ENCODE measurements at places on chromosomes 12 and 14. TPM values are rescaled to one million over a fixed set of nuclear protein-coding genes. Genes with fewer than 3 reads are reported as not detected.

DNA sequence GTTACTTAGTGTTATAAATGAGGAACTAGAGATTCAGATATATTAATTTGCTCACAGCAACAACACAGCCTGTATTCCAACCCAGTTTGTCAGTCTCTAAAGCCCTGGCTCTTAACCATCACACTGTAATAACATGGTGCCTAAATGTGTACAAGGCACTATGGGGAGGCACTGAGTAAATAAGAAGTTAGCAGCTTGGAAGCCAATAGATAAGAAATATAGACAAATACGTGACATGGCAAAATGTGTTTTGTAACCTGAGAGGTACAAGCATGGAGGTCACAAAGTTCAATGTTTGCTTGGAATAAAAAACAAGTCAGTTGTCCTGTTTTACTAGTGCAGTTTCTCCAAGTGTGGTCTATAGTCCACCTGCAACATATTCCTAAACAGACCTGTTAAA lies 16.3 kb upstream of the SLCO1A2 start:
- H3K36me3 ChIP-seq = no peaks in the 10 kb centered on the region
- H3K27ac ChIP-seq = no peak overlapping the region
- no peaks in the 10 kb centered on the region for H3K4me1 ChIP-seq
- no peak for DNase-seq
- no peak overlapping the region for H3K4me3 ChIP-seq
- H3K27me3 ChIP-seq = no peaks in the 10 kb centered on the region

GRCh38 chr14:48398675-48399282 lies 723.4 kb upstream of the MDGA2 start:
- H3K27me3 ChIP-seq = no peaks in the 10 kb centered on the region
- no peak overlapping the region for H3K4me3 ChIP-seq
- DNase-seq = no peak

DNA sequence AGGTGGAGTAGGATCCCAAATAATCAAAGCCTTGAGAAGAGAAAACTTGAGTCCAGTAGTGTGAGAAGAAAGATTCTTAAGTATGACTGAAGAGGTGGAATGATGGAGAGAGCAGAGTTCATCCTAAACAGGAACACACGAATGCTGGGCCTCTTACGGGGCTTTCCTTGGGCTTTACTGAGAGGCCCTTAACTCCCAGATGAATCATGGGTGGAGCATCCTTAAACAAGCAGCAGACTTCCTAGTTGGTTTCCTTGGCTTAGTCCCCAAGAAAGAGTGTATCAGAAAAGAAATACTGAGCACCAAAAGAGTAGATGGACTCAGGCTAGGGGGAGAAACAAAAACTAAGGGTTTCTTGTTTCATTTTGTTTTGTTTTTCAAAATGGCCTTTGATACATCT lies 132.5 kb downstream of the GPR135 start:
- H3K36me3 ChIP-seq = no peaks in the 10 kb centered on the region
- no peak overlapping the region for H3K4me3 ChIP-seq
- no peaks in the 10 kb centered on the region for H3K27me3 ChIP-seq

DNA sequence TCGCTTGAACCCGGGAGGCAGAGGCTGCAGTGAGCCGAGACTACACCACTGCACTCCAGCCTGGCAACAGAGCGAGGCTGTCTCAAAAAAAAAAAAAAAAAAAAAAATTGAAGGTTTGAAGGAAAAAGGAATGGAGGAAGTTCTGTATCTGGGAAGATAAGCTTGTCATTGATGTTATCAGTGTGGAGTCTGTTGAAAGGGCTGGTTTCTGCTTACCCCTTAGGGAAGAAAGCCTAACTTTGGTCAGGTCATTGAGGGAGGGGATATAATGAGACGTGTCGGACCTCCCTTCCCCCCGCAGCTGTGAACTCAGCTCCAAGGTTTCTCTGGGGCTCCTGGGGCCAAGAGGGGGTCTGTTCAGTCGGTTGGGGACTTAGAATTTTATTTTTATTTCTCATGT lies 16.4 kb downstream of the DAO start:
- H3K4me3 ChIP-seq = no peak overlapping the region
- no peak for DNase-seq
- no peaks in the 10 kb centered on the region for H3K27me3 ChIP-seq
- no peak overlapping the region for H3K27ac ChIP-seq
- H3K4me1 ChIP-seq = no peaks in the 10 kb centered on the region
- no peaks in the 10 kb centered on the region for H3K36me3 ChIP-seq

DNA sequence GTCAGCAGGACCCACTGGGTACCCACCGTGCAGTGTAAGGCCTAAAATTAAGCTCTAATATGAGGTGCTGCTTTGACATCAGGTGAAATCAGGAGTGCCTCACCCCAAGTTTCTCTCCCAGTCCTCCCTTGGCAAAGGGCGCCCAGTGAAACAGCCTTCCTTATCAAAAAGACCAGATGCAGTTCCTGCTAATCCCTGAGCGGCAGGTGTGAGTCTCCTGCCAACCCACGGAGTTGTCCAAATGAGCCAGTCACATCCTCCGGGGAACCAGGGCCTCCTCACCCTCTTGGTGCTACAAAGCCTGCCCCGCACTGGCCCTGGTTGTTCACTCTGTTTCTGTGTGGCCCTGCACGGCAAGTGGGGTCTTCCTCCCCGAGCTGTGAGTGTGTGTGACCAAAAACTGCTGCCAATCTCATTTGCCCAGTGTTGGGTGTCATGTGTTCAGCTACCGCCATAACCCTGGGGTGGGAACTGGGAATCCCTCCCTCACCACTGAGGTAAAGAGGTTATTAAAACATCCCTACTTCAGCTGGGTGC lies 20.2 kb upstream of the P2RX4 start:
- no peaks in the 10 kb centered on the region for H3K27me3 ChIP-seq
- no peaks in the 10 kb centered on the region for H3K4me1 ChIP-seq
- DNase-seq = no peak
- H3K4me3 ChIP-seq = no peak overlapping the region
- H3K27ac ChIP-seq = no peak overlapping the region

DNA sequence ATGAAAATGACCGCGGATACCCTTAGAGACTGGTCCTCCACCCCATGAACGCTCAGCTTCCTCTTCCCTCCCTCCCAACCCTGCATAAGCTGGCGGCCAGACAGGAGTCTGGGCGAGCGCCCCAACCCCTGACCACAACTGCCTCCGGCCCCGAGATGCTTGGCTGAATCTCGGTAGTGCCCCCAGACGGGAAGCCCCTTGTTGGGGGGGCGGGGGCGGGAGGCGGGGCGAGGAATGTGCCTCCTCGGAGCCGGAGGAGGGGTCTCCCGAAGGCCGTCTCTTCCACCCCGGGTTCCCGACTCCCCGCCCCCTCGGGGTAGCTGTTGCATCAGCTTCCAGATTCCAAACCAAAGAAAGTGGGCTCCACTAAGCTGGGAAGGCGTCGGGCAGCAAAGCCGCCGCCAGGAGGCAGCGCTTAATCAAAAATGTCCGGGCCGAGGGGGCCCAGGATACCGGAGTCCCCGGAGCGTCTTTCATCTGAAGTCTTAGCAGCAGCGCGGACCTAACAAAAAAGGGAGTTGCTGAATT lies 7.1 kb upstream of the MRPL52 start:
- H3K27ac ChIP-seq = no peak overlapping the region
- H3K27me3 ChIP-seq = no peaks in the 10 kb centered on the region
- peaks cover 19% of the 10 kb centered on the region for H3K4me1 ChIP-seq
- peak; percentile 57 for DNase-seq
- H3K36me3 ChIP-seq = no peaks in the 10 kb centered on the region
- peak overlapping the region; percentile 13 for H3K4me3 ChIP-seq

DNA sequence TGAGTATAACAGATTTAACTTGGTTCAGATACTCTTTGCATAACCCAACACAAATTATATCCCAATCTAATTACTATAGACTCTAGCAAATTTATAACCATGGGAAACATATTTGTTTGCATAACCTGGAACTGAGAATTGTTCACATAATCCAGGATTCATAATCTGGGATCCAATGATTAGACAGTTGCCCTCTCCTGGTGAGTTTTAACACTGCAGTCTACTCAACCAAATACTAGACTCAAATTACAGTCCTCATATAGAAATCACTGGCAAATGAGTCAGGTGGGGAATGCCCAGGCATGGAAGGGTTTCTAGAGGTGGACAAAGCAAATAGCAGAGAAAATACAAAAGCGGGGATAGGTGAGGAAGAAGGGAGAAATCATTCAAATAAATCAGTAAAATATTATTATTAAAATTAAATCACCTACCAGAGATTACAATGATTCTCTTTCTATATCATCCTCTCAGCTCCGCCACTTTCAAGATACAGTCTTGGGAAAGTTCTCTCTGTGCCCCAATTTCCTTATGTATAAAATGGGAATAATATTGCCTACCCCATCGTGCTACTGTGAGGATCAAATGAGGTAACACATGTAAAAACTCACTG lies 9.4 kb downstream of the GCH1 start:
- peak; percentile 25 for DNase-seq
- H3K4me3 ChIP-seq = no peak overlapping the region
- H3K4me1 ChIP-seq = peaks cover 6% of the 10 kb centered on the region
- no peaks in the 10 kb centered on the region for H3K36me3 ChIP-seq
- H3K27ac ChIP-seq = no peak overlapping the region

GRCh38 chr12:62955678-62956077 lies 20.7 kb upstream of the PPM1H start:
- H3K4me3 ChIP-seq = no peak overlapping the region
- no peak for DNase-seq
- no peaks in the 10 kb centered on the region for H3K27me3 ChIP-seq
- no peaks in the 10 kb centered on the region for H3K4me1 ChIP-seq
- H3K27ac ChIP-seq = no peak overlapping the region
- no peaks in the 10 kb centered on the region for H3K36me3 ChIP-seq

DNA sequence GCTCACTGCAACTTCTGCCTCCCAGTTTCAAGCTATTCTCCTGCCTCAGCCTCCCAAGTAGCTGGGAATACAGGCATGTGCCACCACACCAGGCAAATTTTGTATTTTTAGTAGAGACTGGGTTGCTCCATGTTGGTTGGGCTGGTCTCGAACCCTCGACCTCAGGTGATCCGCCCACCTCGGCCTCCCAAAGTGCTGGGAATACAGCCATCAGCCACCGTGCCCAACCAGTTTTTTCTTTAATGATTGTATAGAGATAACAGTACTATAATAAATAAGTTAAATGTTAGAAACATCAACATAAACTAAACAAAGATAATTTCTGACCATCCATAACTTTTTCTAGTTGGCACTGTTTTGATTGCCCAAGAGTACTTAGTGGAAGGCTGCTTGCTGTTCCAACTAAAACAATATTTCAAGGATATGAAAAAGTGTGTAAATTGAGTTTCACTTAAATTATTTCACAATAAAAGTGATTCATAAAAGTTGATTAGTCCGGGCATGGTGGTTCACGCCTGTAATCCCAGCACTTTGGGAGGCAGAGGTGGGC lies 5.6 kb downstream of the GON7 start:
- no peak overlapping the region for H3K27ac ChIP-seq
- peaks cover 15% of the 10 kb centered on the region for H3K4me1 ChIP-seq
- H3K36me3 ChIP-seq = no peaks in the 10 kb centered on the region
- H3K4me3 ChIP-seq = no peak overlapping the region
- no peak for DNase-seq

DNA sequence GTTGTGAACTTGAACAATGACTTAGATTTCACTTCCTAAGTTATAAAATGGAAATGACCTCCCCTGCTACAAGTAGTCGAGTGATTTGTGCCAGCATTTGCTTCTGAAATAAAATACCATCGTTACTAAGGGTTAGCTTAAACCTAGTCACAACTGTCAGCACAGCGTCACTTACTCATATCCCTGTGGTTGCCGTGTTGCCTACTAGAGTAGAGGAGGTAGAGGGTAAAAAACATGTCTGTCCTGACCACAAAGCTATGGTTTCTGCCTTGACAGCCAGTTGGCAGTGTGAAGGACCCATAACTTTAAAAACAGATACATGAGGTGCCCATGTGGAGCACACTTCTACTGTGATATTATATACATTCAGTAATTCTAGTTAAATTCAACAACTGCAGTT lies 234.2 kb upstream of the RGS6 start:
- no peak overlapping the region for H3K4me3 ChIP-seq
- H3K4me1 ChIP-seq = peaks cover 3% of the 10 kb centered on the region
- no peaks in the 10 kb centered on the region for H3K27me3 ChIP-seq
- no peak overlapping the region for H3K27ac ChIP-seq
- DNase-seq = no peak

GRCh38 chr12:80101126-80101525 lies 1.8 kb downstream of the OTOGL start:
- H3K4me3 ChIP-seq = no peak overlapping the region
- H3K4me1 ChIP-seq = no peaks in the 10 kb centered on the region
- DNase-seq = no peak
- no peaks in the 10 kb centered on the region for H3K27me3 ChIP-seq
- H3K36me3 ChIP-seq = no peaks in the 10 kb centered on the region
- no peak overlapping the region for H3K27ac ChIP-seq

- no peak overlapping the region for H3K4me3 ChIP-seq
- no peaks in the 10 kb centered on the region for H3K4me1 ChIP-seq
- no peaks in the 10 kb centered on the region for H3K27me3 ChIP-seq
- H3K27ac ChIP-seq = no peak overlapping the region
- DNase-seq = no peak
- H3K36me3 ChIP-seq = peaks cover 27% of the 10 kb centered on the region
Observed at GRCh38 chr12:3622822-3623690, 129.9 kb downstream of the CRACR2A start.

The TSPAN19 gene
- total RNA-seq = not detected

The RIMBP2 gene
- not detected for total RNA-seq

The ZC2HC1C gene
- total RNA-seq = 0.81 TPM

The EFS gene
- not detected for total RNA-seq

The PARPBP gene
- 19.5 TPM for total RNA-seq

The PLBD1 gene
- 0.24 TPM for total RNA-seq

All from CD8-positive, alpha-beta memory T cell (primary cell).